ENCODE measurements at places on chromosomes 5 and 9.
A peak's percentile ranks its signal among the peaks of the same experiment; 100 is the strongest.

- DNase-seq = no peak
These were observed 500.1 kb upstream of the SGCD start for GRCh38 chr5:155826611-155827507.

- no peak for DNase-seq
These were observed 199.8 kb downstream of the MAPKAP1 start for GRCh38 chr9:125507226-125507625.

DNA sequence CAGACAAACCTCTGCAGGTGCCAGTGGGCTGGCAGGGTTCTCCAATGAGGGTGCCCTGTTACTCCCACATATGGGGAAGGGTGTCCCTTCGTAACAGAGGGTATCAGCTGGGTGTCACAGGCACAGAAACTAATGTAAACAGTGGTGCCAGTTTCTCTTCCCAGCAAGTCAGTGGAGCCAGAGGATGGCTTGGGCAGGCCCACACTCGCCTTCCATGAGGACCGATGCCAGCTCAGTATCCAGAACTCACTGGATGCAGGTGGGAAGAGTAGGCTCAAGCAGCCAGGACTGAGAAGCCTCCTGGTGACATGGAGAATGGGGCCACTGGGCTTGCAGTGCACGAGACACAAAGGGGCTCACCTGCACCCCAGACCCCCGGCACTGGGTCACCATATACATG lies 30.4 kb downstream of the FSTL4 start:
- no peak for DNase-seq

GRCh38 chr9:123597048-123597447 lies 241.1 kb downstream of the CRB2 start:
- no peak for DNase-seq

DNA sequence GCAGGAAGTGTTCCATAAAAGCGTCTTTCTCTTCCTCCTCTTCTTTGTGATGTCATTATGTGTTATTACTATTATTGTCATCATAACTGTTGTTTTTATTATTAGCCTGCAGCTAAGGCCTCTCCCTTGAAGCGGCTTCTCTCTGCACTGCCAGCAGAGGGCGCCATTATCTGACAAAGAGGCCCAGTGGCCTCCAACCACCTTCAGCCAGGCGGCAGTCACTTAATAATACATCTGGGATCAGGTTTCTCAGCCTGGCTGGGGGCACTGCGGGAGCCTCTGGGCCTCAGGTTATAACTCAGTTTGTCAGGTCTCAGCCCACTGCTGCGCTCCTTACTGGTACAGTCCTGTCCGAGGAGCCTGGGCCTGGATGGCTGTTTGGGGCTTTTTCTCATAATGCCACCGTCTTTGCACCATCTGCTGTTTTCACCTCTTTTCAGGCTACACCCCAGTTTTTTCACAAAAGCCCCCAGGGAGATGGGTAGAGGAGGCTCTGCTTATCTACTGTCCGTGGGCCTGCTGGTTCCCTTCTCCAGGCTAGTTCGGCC lies 281.9 kb downstream of the NSG2 start:
- peak; percentile 6 for DNase-seq

DNA sequence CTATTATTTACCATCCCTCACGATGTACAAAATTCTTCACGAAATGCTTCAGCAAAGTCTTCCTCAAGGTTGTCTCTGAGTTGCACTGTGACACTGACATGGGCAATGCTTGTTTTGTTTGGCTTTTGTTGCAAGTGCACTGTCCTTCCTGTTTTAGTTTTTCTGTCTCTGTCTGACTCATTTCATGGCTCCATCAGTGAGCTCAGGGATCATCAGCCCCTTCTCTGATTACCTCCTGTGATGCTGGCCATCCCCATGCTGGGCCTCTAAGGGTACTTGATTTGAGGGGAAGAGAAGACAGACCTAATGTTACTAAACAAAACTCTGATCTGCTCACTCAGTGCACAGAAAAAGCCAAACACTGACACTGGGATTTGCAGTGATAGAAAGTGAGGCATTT lies 37.6 kb upstream of the STX17 start:
- no peak for DNase-seq

- no peak for DNase-seq
These were observed 73.0 kb downstream of the KIF24 start for GRCh38 chr9:34256104-34256503.

DNA sequence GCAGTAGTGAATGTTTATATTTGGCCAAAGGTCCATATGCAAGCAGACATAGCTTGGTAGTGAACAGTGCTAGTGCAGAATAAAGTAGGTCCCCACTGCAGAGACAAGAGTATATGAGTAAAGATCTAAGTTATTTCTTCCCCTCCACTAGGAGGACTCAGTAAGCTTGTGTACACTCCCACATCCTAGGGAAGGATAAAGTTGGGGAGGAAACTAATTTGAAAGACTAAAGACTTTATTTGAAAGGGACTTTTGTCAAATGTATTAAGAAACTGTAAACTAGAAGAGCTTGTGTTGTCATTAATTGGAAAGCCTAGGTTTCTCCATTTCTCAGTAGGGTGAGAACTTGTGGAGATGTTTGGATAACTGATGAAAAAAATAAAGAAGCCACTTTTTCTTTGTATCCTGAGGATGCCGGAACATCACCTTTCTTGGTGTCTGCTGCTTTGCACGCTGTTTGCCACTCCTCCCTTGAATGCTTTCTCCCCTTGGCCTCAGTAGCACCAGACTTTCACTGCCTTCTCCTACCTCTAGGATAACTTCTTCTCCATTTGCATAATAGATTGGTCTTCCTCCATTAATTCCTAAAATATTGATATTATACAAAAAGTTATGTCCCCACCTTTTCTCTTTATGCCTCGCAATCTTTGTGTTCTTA lies 329.0 kb downstream of the PARP8 start:
- no peak for DNase-seq

- no peak for DNase-seq
These were observed 27.7 kb upstream of the GFPT2 start for GRCh38 chr5:180380856-180381255.

GRCh38 chr5:58357121-58357520 lies 102.8 kb downstream of the PLK2 start:
- no peak for DNase-seq

- no peak for DNase-seq
These were observed 61.1 kb upstream of the TAS2R1 start for GRCh38 chr5:9691261-9691660.

GRCh38 chr5:135248801-135249231 lies 150.2 kb downstream of the MACROH2A1 start:
- no peak for DNase-seq

DNA sequence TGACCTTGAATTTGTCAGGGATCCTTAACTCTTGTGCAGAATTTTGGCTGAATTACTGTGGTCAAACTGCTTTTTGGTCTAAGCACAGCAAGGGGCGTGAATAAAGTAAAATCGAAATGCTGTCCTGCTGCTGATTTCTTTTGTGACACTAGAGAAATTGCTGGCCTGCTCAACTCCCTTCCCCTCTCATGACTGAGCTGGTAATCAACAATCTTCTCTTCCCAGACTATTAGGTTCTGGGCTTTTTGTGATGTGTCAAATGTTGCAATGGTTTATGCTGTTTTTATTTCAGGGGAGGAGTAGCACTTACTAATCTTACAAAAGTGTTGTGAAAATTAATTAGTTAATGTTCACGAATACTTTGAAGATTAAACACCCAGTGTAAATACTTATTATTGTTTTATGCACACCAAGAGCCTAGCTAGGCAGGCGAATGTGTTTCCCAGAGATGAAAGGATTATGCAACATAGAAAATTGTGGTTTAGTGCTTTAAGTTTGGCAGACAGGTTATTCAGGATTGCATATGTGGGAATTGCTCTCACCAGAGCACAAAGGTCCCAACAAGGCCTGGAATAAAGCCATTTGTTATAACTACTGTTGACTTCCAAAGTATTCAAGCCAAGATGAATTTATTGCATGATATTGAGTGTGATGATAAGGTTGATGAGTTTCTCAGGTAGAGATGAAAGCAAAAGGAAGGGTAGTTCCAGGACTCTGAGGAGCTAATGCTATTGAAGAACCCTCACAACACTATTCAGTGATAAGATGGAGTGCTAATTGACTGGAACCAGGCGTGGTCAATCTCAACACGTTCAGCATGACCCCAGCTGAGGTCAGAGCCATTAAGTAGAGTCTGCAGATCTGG lies 280.7 kb upstream of the ZNF608 start:
- no peak for DNase-seq
